ENCODE measurements at places on chromosomes 12 and 14.

DNA sequence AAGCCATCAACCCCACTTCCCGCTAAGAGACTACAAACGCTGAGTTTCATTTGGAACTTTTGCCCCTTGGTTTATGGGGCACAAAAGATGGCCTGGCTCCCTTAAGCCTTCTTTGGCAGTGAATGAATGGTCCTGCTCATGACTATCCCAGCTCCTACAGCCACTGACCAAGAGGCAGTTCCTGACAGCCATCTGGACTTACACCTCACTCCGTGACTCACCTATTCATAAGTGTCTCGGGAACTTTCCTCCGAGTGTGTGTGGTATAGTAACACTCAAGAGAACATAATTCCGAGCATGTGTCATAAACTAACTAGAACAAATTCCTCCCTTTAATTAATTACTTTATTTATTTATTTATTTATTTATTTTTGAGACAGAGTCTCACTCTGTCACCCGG lies 51.9 kb upstream of the NUDT4 start:
- no peak for DNase-seq

- peak; percentile 70 for DNase-seq
These were observed 59.4 kb downstream of the TSPAN11 start for GRCh38 chr12:30985814-30986452.

DNA sequence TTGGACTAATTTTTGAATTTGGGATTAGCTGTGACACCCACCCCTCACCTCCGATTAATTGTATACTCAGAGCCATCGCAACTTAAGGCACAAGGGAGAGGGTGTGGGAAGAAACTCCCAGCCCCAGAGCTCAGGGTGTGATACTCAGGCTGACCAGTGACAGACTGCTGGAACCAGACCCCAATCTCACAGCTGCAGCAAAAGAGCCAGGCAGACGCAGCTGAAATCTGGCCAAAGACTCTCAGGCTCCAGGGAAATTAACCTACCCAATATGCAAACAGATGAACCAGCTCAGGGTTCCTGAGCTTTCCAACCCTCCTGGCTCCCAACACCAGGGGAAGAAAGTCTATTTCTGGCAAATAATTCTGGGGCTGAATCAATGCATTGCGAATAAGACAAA lies 30.5 kb downstream of the ANAPC7 start:
- DNase-seq = no peak

DNA sequence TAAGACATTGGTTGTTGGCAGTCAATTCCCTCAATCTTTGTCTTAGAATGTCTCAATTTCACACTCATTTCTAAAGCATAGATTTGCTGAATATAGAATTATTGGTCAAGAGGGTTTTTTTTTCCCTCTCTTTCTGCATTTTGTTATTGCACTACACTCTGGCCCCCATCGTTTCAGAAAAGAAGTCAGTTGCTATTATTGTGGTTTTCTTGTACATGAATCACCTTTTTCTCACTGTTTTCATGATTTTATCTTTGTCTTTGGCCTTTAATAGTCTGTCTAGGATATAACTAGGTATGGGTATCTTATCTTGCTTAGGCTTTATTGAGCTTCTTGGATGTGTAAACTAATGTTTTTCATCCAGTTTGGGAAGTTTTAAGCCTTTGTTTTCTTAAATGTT lies 194.3 kb upstream of the DAAM1 start:
- no peak for DNase-seq

GRCh38 chr12:22658214-22658613 lies 33.2 kb downstream of the ETNK1 start:
- DNase-seq = no peak

DNA sequence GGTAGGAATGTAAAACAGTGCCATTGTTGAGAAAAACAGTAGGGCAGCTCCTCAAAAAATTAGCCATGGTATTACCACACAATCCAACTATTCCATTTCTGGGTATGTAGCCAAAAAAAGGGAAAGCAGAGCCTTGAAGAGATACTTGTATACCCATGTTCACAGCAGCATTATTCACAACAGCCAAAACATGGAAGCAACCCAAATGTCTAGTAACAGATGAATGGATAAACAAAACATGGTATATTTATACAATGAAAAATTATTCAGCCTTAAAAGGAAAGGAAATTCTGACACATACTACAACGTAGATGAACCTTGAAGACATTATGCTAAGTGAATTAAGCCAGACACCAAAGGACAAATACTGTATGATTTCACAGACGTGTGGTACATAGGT lies 67.6 kb upstream of the GNG2 start:
- DNase-seq = no peak

GRCh38 chr12:66823857-66824570 lies 145.1 kb upstream of the GRIP1 start:
- peak; percentile 41 for DNase-seq

- DNase-seq = no peak
These were observed 137.4 kb upstream of the PRMT8 start for GRCh38 chr12:3353621-3354020.

- DNase-seq = no peak
These were observed 135.7 kb upstream of the SLC16A7 start for GRCh38 chr12:59459966-59460660.

- DNase-seq = no peak
These were observed 1.5 kb upstream of the NTS start for GRCh38 chr12:85872497-85873091.

DNA sequence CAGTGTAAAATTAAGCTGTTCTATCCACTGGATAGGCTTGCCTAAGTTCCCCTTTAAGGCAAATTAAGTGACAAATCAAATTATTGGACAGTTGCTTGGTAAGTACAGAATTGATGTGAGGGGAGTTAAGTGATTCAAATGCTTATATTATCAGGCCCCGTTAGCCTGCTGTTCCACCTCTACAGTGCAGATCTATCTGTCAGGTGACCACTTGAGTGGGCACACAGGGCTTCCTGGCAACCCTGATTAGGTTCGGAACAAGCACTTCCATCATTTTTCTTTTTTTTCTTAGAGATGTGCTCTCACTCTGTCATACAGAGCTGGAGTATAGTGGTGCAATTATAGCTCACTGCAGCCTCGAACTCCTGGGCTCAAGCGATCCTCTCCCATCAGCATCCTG lies 453.8 kb downstream of the RAD51B start:
- DNase-seq = no peak

DNA sequence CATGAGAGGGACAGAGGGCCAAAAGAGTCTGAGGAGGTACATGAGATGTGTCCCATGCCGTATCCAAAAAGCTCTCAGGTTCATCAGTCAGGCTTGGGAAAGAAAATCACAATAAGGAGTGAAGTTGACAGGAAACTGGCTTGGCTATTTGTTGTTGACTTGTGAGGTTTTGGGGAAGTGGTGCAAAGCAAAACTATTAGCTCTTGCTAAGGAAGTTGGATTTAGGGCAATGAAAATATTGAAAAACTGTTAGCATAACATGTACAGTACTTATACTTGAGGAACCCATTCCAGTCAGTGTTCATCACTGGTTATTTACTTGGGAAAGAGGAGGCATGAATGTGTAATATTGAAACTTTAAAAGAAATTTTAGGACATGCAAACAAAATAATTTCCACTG lies 145.9 kb downstream of the DUSP6 start:
- no peak for DNase-seq

- DNase-seq = no peak
These were observed 61.4 kb downstream of the WSCD2 start for GRCh38 chr12:108190529-108190928.

- no peak for DNase-seq
These were observed 459.0 kb downstream of the BCAT1 start for GRCh38 chr12:24489939-24490338.

- peak; percentile 40 for DNase-seq
These were observed 6.8 kb upstream of the FOXG1 start for GRCh38 chr14:28759653-28760313.

DNA sequence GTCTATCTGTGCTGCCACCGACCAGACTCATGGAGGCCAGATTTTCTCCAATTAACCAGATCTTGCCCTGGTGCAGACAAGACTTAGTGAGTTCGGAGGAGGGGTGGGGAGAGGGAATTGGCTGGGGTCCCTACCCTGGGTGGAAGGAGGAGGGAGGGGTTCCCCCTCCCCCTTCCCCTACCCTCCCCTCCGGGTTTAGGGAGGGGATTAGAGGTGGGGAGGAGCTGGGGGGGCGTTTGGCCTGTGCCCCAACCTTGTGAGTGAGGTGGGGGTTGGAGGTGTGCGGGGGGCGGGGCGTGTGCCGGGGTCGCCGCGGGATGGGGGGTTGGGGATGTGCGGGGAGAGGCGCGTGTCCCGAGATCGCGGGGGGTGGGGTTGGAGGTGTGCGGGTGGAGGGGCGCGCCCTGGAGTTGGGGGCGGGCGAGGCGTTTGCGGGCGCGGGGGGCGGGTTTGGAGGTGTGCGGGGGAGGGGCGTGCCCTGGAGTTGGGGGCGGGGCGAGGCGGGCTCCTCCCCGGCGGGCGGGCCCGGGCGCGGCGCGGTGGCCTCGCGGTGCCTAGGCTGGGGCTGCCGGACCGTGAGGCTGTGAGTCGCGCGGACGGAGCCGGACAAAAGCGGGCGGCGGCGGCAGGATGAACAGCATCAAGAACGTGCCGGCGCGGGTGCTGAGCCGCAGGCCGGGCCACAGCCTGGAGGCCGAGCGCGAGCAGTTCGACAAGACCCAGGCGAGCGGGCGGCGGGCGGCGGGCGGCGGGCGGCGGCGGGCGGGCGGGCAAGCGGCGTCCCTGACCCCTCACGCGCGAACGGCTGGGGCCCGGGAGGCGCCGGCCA lies at the start of gene HIP1R:
HIP1R (plus strand) TSS at position 537 of the 829 bp plus-strand sequence; CDS start at position 631, 94 bp downstream.
- peak; percentile 74 for DNase-seq

DNA sequence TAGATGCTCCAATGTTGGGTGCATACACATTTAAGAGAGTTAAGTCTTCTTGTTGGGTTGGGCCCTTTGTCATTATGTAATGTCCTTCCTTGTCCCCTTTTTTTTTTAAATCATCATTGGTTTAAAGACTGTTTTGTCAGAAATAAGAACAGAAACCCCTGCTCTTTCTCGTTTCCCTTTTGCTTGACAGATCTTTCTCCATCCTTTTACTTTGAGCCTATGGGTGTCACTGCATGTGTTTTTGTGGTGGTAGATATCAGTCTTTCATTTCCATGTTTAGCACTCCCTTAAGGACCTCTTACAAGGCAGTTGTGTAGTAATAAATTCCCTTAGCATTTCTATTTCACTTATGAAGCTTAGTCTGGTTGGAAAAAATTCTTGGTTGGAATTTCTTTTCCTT lies 47.4 kb downstream of the RTN1 start:
- no peak for DNase-seq

DNA sequence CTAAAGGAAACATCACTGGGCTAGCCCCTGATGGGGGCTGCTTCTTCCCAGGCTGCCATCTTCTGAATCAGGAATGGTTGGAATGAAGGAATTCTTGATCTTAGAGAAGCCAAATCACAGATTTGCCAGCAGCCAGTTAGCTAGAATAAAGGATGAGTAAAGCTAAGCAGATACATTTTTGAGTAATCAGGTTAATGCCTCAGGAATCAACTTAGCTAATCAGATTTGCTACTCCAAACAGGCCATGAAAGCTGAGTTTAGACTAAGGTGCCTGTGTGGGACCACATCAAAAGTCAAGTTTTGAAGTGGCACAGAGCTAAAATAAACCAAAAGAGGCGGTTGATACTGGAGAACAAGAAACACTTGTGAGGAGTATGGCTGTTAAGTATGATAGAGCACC lies 28.8 kb upstream of the LMO3 start:
- DNase-seq = no peak

DNA sequence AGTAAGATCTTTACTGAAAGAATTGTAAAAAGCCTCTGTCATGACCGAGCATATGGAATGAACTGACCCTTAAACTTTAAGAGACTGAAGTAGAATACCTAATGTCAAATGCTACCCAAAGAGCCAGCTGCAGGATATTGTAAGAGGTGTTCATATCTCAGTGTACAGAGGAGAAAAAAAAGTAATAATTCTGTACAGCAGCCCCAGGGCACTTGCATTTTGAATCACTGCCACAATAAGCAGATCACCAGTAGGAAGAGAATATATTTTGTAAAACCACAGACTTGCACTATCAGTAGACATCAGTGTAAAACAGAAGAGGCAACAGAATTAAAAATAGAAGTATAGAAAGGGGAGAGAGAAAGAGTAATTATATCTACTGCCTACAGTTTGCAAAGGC lies 162.6 kb downstream of the PPFIA2 start:
- DNase-seq = no peak

DNA sequence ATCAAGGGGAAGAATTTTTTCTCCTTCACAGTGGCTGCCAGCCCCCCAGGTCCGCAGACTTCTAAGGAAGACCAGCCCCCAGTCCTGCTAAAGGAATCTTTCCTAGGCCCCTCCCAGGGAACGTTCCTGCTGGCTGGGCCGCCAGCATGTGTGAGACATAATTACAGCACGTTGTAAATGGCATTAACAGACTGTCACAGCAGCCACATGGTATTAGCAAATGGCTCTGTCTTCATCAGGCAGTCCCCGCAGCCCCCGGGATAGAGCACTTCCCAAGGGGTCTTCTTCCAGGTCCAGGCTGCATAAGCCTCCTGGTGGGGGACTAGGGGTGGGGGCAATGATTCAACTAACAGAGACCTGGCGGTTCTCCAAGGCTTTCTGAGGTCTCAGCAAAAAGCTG lies 34.9 kb upstream of the FAM222A start:
- DNase-seq = no peak

GRCh38 chr12:16359512-16360491 lies 12.4 kb downstream of the MGST1 start:
- DNase-seq = no peak

- no peak for DNase-seq
These were observed 104.7 kb downstream of the ANO4 start for GRCh38 chr12:100899301-100899700.

Measured in head of caudate nucleus (tissue), 42 donors.